ENCODE measurements at places on chromosomes 16 and 17. TPM values are rescaled to one million over a fixed set of nuclear protein-coding genes. Genes with fewer than 3 reads are reported as not detected.

Gene MLKL
- total RNA-seq, result 7.0 TPM

Gene CNGB1
- 0.34 TPM for total RNA-seq

DNA sequence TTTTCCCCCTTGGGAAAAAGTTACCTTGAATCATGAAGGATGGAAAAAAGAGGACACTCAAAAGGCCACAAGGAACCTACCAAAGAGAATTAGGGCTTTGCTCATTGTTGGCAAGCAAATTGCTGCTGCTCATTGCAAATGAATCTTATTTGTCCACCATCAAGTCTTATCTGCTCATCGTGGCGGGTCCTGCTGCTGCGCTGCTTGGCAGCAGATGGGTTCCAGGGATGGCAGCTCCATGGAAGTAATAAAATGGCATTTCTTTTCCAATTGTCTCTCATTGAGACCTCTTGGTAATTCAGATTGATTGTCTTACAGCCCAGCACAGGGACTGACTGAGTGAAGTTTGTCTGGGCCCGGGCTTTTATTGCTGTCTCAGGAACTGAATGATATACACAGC, 118.7 kb downstream of the MRM1 start:
- DNase-seq, result no peak
- no peak overlapping the region for H3K27ac ChIP-seq
- H3K4me3 ChIP-seq, result no peak overlapping the region
- H3K27me3 ChIP-seq, result no peaks in the 10 kb centered on the region
- H3K4me1 ChIP-seq, result peaks cover 4% of the 10 kb centered on the region

DNA sequence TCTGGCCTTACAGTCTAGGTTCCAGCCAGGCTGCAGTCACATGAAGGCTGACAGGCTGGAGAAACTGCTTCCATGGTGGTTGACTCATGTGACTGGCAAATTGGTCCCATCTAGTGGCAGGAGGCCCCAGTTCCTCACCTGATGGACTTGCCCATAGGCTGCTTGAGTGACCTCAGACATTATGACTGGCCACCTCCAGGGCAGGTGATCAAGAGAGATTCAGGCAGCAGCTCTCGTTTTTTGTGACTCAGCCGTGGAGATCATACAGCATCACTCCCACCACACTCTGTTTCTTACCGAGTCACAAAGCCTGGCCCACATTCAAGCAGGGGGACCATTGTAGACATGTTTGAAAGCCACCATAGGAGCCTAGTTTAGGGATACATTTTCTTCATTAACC, 34.5 kb downstream of the SIAH1 start:
- H3K27ac ChIP-seq, result no peak overlapping the region
- no peaks in the 10 kb centered on the region for H3K4me1 ChIP-seq
- H3K27me3 ChIP-seq, result no peaks in the 10 kb centered on the region
- DNase-seq, result no peak

GRCh38 chr16:30335598-30336474, 19.3 kb downstream of the CD2BP2 start:
- no peaks in the 10 kb centered on the region for H3K27me3 ChIP-seq
- no peak for DNase-seq
- peak overlapping the region; percentile 74 for H3K4me3 ChIP-seq
- peak overlapping the region; percentile 91 for H3K27ac ChIP-seq
- H3K4me1 ChIP-seq, result no peaks in the 10 kb centered on the region

Measured in prostate gland (tissue), 2 donors.